ENCODE measurements at places on chromosomes 2 and 18.
A peak's percentile ranks its signal among the peaks of the same experiment; 100 is the strongest.

DNA sequence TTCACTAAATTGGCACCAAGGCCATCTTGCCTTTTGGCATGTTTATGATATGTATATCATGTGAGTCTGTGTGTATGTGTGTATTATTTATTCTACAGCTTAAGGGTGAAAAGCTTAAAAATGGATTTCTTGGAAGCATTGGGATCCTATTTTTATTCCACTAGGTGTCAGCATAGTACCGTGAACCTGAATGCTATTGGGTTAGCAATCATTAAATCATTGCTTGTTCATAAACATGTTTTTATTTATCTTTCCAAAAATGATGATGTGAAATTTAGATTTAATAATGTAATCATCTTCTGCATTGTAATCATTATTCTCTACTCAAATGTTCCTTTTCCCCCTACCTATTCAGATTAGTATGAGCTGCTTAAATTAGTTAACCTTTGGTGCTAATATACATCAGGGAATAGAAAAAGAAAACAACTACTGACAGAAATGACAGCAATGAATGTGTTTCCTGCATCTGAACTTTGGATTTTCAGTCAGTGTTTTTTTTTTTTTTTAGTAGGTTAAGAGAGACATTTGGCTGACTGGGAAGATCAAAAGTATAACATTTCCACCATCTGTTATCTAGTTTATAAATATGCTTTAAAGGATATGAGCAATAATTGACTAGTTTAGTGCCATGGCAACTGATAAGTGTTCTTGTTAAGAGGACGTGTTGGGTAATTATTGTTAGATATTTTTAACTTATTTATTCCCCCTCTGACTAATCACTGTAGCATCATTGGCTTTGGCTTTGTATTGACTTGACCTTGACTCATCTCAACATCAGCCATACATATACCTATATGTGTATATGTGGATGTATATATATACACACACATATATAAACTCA, 14.1 kb upstream of the ZSWIM2 start:
- DNase-seq: peak; percentile 66

DNA sequence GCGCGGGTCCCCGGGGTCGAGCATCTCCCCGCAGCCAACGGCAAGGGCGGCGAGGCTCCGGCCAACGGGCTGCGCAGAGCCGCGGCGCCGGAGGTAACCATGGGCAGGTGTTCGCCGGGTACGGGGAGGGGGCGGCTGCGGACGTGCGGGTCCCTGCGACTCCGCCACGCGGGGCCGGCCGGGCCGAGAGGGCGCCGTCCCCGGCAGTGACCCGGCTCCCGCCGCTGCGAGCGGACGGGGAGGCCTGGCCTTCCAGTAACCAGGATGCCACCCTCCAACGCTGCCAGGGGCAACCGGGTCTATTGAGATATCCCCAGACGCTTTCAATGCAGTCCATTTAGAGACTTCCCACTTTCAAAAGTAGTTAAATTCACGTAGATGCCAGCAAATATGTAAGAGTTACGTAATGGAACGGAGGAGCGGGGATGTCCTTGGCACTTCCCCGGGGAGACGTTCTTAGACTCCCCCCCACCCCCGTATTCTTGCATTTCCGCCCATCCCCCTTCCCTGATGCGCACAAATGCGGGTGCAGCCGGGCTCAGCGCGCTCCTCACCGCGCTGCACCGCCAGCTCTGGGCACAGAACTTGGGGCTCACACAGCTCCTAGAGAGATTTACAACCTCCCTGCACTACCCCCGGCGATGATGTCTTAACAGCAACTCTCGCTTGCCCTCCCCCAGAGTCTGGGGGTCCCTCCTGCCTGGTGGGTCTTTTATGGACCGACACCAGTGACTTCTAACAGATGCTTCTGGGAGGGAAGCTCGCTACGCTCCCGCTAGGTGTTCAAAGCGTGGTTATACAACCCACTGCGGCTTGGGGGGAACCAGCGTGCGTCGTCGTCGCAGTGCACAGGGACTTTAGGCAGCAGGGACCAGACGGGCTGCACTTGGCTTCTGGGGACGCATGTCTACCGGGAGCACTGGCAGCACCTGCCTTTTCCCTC, 657 bp downstream of the SGPP2 start:
- no peak for DNase-seq

DNA sequence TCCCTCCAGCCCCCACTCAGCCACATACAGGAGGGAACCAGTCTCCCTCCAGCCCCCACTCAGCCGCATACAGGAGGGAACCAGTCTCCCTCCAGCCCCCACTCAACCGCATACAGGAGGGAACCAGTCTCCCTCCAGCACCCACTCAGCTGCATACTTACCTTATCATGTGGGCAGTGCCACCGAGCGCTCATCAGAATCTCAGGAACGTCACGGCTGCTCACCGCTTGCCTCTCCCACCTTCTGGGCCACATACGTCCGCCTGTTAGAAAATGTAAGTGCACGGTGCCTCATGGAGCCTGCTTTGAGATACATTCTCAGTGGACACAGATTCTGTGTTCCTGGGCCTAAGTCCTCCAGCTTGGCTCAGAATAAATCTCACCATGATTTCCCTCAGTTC, 124.8 kb downstream of the PXDN start:
- DNase-seq: no peak

DNA sequence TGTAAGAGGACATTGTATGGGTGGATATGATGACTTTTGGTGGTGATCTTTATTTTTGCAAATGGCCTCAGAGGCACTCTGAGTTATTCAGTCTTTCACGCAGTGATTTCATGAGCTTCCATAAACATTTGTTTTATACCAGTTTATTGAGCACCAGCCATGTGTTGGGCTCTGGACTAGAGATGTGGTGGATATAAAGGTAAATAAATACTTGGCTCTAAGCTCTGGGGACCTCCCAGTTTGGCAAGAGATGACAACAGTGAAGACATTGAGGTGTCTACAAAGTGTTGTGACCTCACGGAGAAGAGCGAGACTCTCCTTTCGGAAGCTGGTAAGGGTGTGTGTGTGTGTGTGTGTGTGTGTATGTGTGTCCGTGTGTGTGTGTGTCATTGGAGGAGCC, 146.4 kb downstream of the TANC1 start:
- DNase-seq: no peak
